ENCODE measurements at places on chromosomes 4 and X. TPM values are rescaled to one million over a fixed set of nuclear protein-coding genes. Genes with fewer than 3 reads are reported as not detected.
A peak's percentile ranks its signal among the peaks of the same experiment; 100 is the strongest.

The SPANXN3 gene
- total RNA-seq = not detected

- H3K4me1 ChIP-seq = no peaks in the 10 kb centered on the region
- H3K27me3 ChIP-seq = no peaks in the 10 kb centered on the region
- no peak for DNase-seq
- peaks cover 2% of the 10 kb centered on the region for H3K36me3 ChIP-seq
Measured at GRCh38 chr4:53431052-53431451, 53.6 kb downstream of the FIP1L1 start.

DNA sequence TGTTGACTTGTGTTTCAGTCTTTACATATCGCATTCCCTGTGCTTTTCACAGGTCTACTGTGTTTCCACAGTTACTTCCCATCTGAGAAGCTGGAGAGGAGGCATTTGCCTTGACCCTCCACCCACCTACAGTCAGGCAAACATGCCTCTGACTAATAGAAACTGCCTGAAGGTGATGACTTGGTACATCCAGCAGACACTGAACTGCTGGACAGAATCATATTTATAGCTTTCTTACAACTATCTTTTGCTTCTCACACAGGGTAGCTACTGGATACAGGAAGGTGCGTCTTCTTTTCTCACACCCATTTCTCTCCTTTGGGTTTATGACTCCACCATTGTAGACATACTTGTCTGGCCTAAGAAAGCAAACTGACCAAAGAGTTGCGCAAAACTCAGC lies 58.0 kb downstream of the VGLL1 start:
- no peaks in the 10 kb centered on the region for H3K4me1 ChIP-seq
- DNase-seq = no peak
- H3K27me3 ChIP-seq = no peaks in the 10 kb centered on the region
- H3K36me3 ChIP-seq = no peaks in the 10 kb centered on the region
- no peak overlapping the region for H3K4me3 ChIP-seq
- no peak overlapping the region for H3K27ac ChIP-seq

The CTAG1B gene
- total RNA-seq = not detected

The ADGRG4 gene
- total RNA-seq = not detected

- H3K36me3 ChIP-seq = no peaks in the 10 kb centered on the region
- no peak for DNase-seq
- peaks cover 3% of the 10 kb centered on the region for H3K27me3 ChIP-seq
- H3K4me3 ChIP-seq = no peak overlapping the region
Measured at GRCh38 chr4:109276482-109277095, 25.9 kb downstream of the COL25A1 start.

- H3K4me1 ChIP-seq = no peaks in the 10 kb centered on the region
- DNase-seq = no peak
- no peaks in the 10 kb centered on the region for H3K36me3 ChIP-seq
Measured at GRCh38 chrX:22699581-22700091, 300.1 kb upstream of the DDX53 start.

The EGF gene
- total RNA-seq = not detected

GRCh38 chr4:2881431-2881830 lies 37.8 kb downstream of the ADD1 start:
- peaks cover 85% of the 10 kb centered on the region for H3K36me3 ChIP-seq
- no peak overlapping the region for H3K27ac ChIP-seq
- H3K27me3 ChIP-seq = no peaks in the 10 kb centered on the region

The SULT1B1 gene
- 0.10 TPM for total RNA-seq

DNA sequence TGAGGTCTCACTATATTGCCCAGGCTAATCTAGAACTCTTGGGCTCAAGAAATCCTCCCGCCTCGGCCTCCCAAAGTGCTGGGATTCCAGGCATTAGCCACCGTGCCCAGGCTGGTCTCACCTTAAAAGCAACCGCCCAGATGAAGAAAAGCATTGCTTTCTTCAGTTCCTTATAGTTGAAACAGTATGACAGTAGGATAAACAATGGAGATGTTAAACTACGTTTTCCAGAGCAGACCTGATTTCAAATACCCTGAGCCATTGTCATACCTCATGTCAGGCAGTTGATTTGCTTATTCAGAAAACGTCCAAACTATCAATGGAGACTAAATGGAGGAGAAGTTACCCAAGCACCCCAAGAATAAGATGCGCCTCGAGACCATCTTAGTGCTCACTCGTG lies 26.3 kb upstream of the TMEM131L start:
- H3K4me3 ChIP-seq = peak overlapping the region; percentile 44
- H3K27me3 ChIP-seq = no peaks in the 10 kb centered on the region
- peaks cover 54% of the 10 kb centered on the region for H3K4me1 ChIP-seq
- H3K27ac ChIP-seq = peak overlapping the region; percentile 97
- peak; percentile 44 for DNase-seq
- no peaks in the 10 kb centered on the region for H3K36me3 ChIP-seq

- no peaks in the 10 kb centered on the region for H3K27me3 ChIP-seq
- no peak for DNase-seq
- H3K27ac ChIP-seq = no peak overlapping the region
- no peaks in the 10 kb centered on the region for H3K36me3 ChIP-seq
- no peak overlapping the region for H3K4me3 ChIP-seq
- H3K4me1 ChIP-seq = no peaks in the 10 kb centered on the region
Measured at GRCh38 chrX:153430796-153431195, 15.1 kb downstream of the TREX2 start.

The RHOXF2B gene
- not detected for total RNA-seq

DNA sequence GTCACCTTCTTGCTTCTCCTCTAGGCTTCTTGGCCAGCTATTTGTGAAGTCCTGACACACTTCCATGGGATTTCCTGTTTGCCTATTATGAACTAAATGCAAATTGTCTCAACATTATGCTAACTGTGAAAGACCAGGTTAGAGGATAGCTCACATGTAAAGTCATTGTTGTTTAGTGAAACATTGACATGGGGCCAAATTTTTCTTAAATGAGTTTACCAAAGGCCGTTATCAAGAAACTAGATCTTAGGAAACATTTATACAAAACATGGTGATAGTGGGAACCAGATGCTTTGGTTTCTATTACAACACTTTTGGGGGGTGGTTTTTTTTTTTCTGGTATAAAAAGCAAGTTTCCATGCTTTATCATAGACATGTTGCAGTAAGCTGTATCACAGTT lies 466.8 kb upstream of the FAM241A start:
- H3K27me3 ChIP-seq = no peaks in the 10 kb centered on the region
- no peak overlapping the region for H3K27ac ChIP-seq
- DNase-seq = no peak
- H3K4me3 ChIP-seq = no peak overlapping the region
- no peaks in the 10 kb centered on the region for H3K4me1 ChIP-seq

GRCh38 chr4:110865611-110866259 lies 242.9 kb upstream of the PITX2 start:
- H3K4me1 ChIP-seq = no peaks in the 10 kb centered on the region
- H3K27ac ChIP-seq = no peak overlapping the region

DNA sequence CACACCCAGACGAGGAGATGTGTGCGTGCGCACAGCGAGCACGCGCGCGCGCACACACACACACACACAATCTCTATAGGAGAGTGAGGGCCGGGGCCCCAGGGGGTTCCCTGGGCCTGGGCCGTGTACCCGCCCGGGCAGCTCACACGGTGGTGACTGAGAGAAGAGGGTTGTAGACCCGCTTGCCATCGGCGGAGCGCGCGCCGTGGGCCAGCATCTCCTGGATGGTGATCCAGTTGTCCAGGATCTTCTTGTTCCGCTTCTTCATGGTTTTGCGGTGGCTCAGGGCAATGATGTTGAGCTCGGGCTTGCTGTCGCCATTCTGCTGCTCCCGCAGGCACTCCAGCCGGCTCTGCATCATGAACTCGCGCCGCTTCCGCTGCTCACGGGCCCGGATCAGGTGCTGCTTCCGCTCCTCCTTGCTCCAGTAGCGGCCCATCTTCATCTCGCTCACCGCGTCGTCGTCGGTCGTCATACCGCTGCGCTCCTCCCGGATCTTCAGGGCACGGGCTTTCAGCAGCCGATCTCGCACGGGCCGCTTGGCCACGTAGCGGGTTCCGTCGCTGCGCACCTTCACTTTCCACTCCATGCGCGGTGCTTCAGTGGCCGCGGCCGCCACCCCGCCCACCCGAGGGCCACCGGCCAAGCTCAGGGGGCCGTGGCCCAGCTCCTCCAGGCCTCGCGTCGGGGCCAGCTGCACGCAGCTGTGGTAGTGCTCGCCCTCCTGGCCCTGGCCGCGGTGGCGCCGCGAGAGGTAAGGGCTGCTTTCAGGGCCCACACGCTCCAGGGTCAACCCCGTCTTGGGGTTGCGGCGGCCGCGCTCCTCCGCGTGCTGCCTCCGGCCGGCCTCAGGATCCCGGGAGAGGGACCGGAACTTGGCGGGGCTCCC lies 9.0 kb downstream of the SSR4 start:
- no peaks in the 10 kb centered on the region for H3K27me3 ChIP-seq
- H3K4me1 ChIP-seq = no peaks in the 10 kb centered on the region
- no peak overlapping the region for H3K27ac ChIP-seq
- DNase-seq = no peak

The SCML1 gene
- total RNA-seq = 8.3 TPM
